HFFc6 (cell line): ENCODE measurements at places on chromosomes 3 and 15. TPM values are rescaled to one million over a fixed set of nuclear protein-coding genes. Genes with fewer than 3 reads are reported as not detected.

The SNX22 gene
- 0.07 to 0.15 TPM (median 0.10 TPM) in 3 replicates for total RNA-seq

The TMPRSS7 gene
- 0.07 TPM in 1 of 3 replicates, not detected in the others for total RNA-seq

The MIX23 gene
- 41.3 and 42.7 TPM in 2 replicates for total RNA-seq

The TRPM7 gene
- 21.5 to 22.8 TPM (median 21.6 TPM) in 3 replicates for total RNA-seq

The ACKR4 gene
- 0.80 to 8.4 TPM (median 1.5 TPM) in 3 replicates for total RNA-seq

DNA sequence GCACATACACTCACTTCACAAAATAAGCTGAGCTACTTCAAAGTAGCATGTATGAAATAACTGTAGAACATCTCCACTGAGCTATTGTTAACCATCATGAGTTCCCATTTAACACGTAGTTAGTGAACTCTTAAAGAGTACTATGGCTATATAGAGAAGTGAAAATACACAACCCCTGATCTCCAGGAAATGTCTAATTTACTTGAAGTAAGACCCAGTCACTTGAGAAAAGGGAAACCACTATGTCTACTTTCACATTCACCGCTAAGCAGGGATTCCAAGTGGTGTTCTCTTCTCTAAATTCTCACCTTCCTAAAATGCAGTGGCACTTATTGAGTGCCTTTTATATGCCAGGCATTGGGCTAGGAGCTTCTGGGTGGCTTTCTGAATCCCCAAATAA lies 35.0 kb upstream of the COLQ start:
- H3K27me3 ChIP-seq: no peaks in the 10 kb centered on the region; the same call in 1 of the 2 replicates
- peaks cover 2% of the 10 kb centered on the region; the same call in 1 of the 2 replicates for H3K36me3 ChIP-seq
- H3K4me1 ChIP-seq: peaks cover 8% of the 10 kb centered on the region
- no peak for DNase-seq

DNA sequence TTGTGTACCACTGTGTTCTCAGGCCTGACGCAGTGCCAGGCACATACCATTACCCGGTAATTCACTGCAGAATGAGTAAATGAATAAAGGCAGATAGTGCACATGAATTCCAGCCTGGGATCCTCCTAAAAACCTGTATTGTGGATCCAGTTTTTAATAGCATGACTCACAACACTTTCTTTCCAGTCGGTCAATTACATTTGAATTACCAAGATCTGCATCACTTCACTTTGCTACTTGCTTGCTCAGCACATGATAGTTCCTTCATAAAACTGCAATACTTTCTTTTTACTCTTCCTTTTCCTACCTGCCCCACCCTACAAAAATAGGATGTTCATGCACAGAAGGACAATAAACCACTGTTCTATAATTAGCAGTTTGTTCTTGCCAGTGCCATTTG lies 553.8 kb downstream of the MAGI1 start:
- no peaks in the 10 kb centered on the region for H3K36me3 ChIP-seq
- no peak for DNase-seq
- no peak overlapping the region for H3K4me3 ChIP-seq
- peaks cover 2% of the 10 kb centered on the region; the same call in 1 of the 2 replicates for H3K27me3 ChIP-seq
- no peak overlapping the region for H3K27ac ChIP-seq

DNA sequence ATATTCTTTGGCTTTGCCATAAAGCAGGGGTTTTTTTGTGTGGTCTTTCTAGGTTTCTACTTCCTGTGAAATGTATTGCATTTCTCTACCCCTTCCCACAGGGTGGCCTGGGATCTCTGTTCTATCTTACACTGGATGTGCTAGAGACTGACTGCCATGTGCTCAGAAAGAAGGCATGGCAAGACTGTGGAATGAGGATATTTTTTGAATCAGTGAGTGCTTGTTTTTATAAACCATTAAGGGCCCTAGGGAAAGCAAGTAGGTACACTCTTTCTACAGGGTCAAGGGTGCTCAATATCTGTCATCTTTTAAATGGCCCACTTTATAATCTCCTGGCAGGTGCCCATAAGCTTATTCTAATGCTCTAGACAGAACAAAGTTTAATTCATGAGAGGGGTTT lies 730 bp downstream of the FETUB start:
- no peak for DNase-seq
- no peak overlapping the region for H3K27ac ChIP-seq
- H3K36me3 ChIP-seq: no peaks in the 10 kb centered on the region
- peaks cover 11% of the 10 kb centered on the region for H3K4me1 ChIP-seq
- H3K4me3 ChIP-seq: no peak overlapping the region; the same call in 1 of the 2 replicates

GRCh38 chr3:16402451-16402850 lies 111.0 kb downstream of the RFTN1 start:
- peaks cover 24% of the 10 kb centered on the region for H3K36me3 ChIP-seq
- H3K4me3 ChIP-seq: peak overlapping the region; percentile 61
- peaks cover 2% of the 10 kb centered on the region; the same call in 1 of the 2 replicates for H3K27me3 ChIP-seq

GRCh38 chr3:83622526-83622925 lies 1336.3 kb upstream of the CADM2 start:
- no peaks in the 10 kb centered on the region for H3K27me3 ChIP-seq
- DNase-seq: no peak
- no peaks in the 10 kb centered on the region for H3K4me1 ChIP-seq
- peaks cover 6% of the 10 kb centered on the region; the same call in 1 of the 2 replicates for H3K36me3 ChIP-seq
- no peak overlapping the region for H3K27ac ChIP-seq
